ENCODE measurements at places on chromosomes 13 and 19.

DNA sequence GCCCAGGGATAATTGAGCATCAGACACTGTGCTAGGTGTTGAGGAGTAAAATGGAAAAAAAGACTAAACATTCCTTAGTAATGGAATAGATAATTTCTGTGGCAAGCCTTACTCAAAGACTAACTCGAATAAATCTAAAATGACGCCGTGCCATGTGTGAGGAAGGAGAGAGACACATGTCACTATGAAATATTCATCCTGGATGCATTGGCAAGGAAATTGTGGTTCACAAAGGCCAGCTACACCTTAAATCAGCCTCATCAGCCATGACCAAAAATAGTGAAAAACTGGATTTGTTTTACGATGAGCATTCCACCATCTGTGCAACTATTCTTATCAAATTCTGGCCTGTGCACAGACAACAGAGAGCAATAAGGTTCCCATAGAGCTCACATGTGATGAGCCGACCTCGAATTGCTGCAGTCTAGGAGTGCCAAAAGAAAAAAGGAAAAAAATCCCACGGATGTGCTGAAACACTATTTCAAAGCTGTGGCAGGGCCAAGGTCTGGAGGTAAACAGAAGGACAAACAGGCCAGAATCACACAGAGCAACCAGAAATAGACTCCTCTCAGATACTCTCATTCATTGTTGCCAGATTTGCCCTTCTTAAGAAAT is 505.7 kb downstream of the EFNB2 start:
- DNase-seq, result no peak

DNA sequence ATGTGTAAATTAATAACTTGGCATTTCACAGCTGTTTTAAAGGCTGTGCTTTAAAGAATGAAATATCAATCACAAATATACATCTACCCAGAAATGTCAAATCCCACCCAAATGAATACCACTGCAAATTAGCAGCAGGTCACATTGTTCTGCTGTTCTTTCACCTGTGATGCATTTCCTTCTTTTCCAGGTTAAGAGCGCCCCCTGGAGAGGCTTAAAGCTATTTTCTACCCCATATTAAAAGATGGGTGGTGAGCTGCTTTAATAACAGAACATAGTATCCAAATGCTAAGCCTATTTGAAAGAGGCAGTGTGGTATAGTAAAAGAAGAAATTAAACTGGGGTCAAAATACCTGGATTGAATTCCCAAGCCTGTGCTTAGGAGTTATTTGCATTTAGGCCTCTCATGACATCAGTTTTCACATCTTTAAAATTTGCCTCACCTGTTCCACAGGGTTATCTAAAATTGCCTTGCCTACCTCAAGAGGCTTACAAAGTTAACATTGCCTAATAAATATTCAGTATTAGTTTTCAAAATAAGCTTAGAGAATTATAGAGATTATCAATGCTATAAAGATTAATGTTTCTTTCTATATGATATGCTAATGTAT is 396.9 kb upstream of the SLITRK5 start:
- DNase-seq, result no peak

- DNase-seq, result no peak
These were observed 67.8 kb downstream of the RASA3 start for GRCh38 chr13:114064450-114065140.

DNA sequence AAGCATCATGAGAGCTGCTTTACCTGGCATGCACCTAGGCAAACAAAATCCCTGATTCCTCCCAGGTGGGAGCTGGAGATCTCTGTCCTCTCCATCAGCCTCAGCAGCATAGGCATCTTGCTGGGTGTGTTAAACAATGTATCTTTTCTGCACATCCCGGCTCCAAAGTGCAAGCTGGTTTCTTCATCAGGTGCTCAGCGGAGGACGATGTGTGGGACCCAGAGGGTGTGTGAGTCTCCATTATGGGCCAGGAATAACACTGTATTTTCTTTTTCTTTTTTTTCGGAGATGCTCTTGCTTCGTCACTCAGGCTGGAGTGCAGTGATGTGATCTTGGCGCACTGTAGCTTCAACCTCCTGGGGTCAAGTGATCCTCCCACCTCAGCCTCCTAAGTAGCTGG is 9.9 kb downstream of the CNFN start:
- no peak for DNase-seq

- no peak for DNase-seq
These were observed 6.3 kb upstream of the WTIP start for GRCh38 chr19:34475026-34475974.

- no peak for DNase-seq
These were observed 1.5 kb downstream of the N4BP2L1 start for GRCh38 chr13:32426191-32426989.

DNA sequence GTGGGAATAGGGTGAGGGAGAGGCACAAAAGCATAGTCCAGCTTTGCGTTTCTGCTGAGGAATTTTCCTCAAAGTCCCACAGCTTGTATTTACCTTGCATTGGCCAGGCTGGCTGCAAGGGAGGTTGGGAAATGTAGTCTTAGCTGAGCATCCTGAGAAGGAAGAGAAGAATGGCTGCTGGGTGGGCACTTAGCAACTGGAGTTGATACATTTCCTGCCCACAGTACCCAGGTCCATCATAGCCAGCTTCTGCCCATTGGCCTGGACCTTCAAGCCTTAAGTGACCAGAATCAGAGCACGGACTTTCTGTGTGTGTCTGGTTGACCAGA is 112.4 kb downstream of the SIPA1L3 start:
- DNase-seq, result no peak

DNA sequence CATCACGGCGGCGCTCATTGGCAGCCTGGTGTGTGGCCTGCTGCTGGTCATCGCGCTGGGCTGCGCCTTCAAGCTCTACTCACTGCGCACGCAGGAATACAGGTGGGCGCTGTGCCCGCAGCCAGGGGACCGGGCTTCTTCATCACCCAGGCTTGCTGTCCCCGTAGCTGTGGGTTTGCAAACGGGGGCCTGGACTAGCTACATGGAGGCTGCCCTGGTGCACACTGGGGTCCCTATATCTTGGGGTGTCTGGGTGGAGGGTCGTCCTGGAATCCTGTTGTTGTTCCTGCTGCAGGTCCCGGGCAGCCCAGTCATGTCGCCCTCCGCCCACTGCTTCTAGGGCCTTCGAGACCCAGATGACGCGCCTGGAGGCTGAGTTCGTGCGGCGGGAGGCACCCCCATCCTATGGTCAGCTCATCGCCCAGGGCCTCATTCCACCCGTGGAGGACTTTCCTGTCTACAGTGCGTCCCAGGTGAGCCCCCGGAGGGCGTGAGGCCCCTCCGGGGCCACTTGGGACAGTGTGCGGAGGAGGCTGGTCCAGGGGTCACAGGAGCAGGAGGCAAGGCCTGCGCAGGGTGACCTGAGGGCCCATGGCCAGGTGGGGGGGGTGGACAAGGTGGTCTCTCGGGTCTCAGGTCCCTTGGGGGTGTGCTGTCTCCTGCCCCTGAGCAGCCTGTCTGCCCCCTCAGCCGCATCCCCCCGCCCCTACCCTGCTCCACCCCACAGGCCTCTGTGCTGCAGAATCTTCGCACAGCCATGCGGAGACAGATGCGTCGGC is 12.3 kb downstream of the LRP3 start:
- no peak for DNase-seq
